H9 (cell line): ENCODE measurements at places on chromosomes 7 and 10.

- H3K27ac ChIP-seq = no peak overlapping the region
- no peaks in the 10 kb centered on the region for H3K36me3 ChIP-seq
- H3K4me3 ChIP-seq = no peak overlapping the region
- H3K4me1 ChIP-seq = no peaks in the 10 kb centered on the region
- DNase-seq = no peak
These were observed 621.4 kb downstream of the POM121L12 start for GRCh38 chr7:53656881-53657280.

DNA sequence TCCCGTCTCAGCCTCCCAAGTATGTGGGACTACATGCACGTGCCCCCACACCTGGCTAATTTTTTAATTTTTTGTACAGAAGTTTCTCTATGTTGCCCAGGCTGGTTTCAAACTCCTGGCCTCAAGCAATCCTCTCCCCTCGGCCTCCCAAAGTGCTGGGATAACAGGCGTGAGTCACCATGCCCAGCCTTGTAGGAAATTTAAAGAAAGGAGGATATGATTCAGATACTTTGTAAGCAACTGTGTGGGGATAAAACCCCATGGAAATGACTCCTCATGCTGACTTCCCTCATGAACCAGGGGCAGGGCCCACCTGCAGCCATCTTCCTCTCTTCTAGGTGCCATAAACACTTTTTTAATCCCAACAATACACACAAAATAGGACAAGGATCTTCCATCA lies 50.2 kb downstream of the APBB1IP start:
- H3K36me3 ChIP-seq = peaks cover 6% of the 10 kb centered on the region
- no peak for DNase-seq
- H3K27ac ChIP-seq = no peak overlapping the region

DNA sequence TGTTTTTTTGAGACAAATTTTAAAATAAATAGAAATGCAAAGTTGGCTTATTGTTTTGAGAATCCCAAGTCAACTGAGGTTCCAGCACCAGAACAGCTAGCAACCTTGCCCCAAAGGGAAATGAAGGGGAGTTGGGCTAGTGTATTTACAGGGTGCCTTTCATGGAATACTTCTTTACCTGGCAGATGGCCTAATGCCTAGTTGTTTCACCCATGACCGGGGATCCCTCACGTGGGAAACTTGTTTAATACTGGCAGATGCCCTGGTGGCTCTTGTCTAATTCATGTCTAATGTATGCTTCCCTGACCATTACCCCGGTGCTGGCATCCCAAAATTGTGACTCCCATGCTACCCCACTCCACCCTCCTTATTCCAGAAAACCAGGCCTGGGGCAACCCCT lies 861.1 kb upstream of the ZWINT start:
- no peaks in the 10 kb centered on the region for H3K27me3 ChIP-seq
- H3K36me3 ChIP-seq = no peaks in the 10 kb centered on the region
- DNase-seq = no peak
- H3K27ac ChIP-seq = peak overlapping the region; percentile 96

GRCh38 chr10:6140141-6140841 lies 51.5 kb downstream of the RBM17 start:
- no peaks in the 10 kb centered on the region; the same call in 1 of the 2 replicates for H3K27me3 ChIP-seq
- DNase-seq = no peak
- H3K4me1 ChIP-seq = peaks cover 4% of the 10 kb centered on the region; the same call in 1 of the 2 replicates
- no peak overlapping the region for H3K27ac ChIP-seq
- H3K36me3 ChIP-seq = no peaks in the 10 kb centered on the region

- H3K27me3 ChIP-seq = no peaks in the 10 kb centered on the region
- no peak for DNase-seq
- H3K4me1 ChIP-seq = no peaks in the 10 kb centered on the region
- H3K36me3 ChIP-seq = peaks cover 6% of the 10 kb centered on the region
- H3K4me3 ChIP-seq = no peak overlapping the region
These were observed 213.8 kb upstream of the PLXNA4 start for GRCh38 chr7:132790104-132790503.
